ENCODE measurements at places on chromosomes 4 and X.

DNA sequence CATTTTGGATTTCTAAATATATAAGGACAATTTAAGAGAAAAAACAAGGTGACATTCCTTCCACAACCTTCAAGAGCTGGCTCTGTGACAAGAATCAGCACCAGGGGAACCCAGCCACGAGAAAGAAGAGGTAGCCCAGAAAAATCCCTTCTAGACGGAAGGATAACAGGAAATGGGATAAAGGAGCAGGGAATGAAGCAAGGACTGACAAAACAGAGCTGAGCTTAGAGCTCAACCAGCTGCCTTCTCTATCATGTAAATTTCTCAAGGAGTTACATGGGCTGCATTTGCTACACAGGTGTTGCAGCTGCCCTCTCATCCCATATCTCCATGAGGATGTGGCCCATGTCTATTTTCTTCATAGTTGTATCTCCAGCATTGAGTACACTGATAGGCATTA lies 154.2 kb upstream of the PRDX4 start:
- DNase-seq, result no peak

- DNase-seq, result no peak
Observed at GRCh38 chrX:128805236-128805635, 718.1 kb downstream of the SMARCA1 start.

GRCh38 chrX:118286066-118286762 lies 59.7 kb upstream of the WDR44 start:
- no peak for DNase-seq

- no peak for DNase-seq
Observed at GRCh38 chr4:183609151-183609550, 49.8 kb downstream of the RWDD4 start.

- no peak for DNase-seq
Observed at GRCh38 chrX:76109654-76110053, 63.2 kb upstream of the PBDC1 start.

- DNase-seq, result no peak
Observed at GRCh38 chr4:104629601-104630000, 134.9 kb upstream of the CXXC4 start.

- no peak for DNase-seq
Observed at GRCh38 chrX:57918750-57919436, 8.6 kb upstream of the ZXDA start.

DNA sequence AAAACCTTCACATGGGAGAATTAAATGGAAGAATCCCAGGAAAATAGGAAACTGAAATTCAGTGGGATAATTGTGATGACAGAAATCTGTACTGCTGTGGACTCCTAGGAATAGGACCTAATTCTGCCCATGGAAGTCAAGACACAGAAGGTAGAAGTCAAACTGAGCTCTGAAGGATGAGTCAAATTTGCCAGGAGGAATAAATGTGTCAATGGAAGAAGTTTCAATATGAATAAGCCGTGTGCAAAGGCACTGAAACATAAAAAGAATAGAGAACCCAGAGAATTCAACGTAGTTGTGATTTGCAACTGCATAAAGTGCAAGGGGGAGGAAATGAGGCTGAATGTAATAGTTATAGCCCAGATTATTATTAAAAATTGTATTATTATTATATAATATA lies 11.6 kb downstream of the ENAM start:
- no peak for DNase-seq

Data from HFFc6 (cell line).